ENCODE measurements at places on chromosomes 7 and 10. TPM values are rescaled to one million over a fixed set of nuclear protein-coding genes. Genes with fewer than 3 reads are reported as not detected.

The CHN2 gene
- 0.29 TPM for total RNA-seq

The TFEC gene
- total RNA-seq = not detected

The TBL2 gene
- 90.8 TPM for total RNA-seq

The LOXL4 gene
- total RNA-seq = 70.5 TPM

The SEMA3D gene
- 1.3 TPM for total RNA-seq

The TUBGCP2 gene
- 58.6 TPM for total RNA-seq

The COL1A2 gene
- total RNA-seq = 2,752 TPM

The ZNF37A gene
- 8.8 TPM for total RNA-seq

The PALD1 gene
- total RNA-seq = under 0.01 TPM

The CLDN15 gene
- total RNA-seq = 5.9 TPM

The LEP gene
- total RNA-seq = not detected

The GLUD1 gene
- total RNA-seq = 189 TPM

The SYT15 gene
- total RNA-seq = 0.43 TPM

Data from placental pericyte (primary cell).